Caco-2 (cell line): ENCODE measurements at places on chromosomes 5 and 9.

DNA sequence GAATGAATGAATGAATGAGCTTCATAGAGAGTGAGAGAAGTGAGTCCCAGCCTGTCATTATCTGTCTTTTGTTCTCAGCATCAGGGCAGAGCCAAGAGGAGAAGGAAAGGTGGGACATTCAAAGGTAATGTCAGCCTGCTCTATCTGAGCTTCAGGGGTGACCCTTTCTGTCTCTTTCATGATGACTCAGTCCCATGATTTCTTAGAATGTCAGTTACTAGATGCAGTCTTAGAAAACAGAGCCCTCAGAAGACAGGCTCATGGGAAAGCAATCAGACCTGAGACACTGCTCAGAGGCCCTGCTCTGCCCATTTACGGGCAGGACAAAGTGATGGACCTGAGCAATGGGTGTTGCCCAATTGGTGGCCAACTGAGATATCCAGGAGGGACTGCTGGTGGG is 1.1 kb downstream of the SPATA31D1 start:
- no peaks in the 10 kb centered on the region for H3K27me3 ChIP-seq
- H3K4me1 ChIP-seq = no peaks in the 10 kb centered on the region
- H3K27ac ChIP-seq = no peak overlapping the region
- no peaks in the 10 kb centered on the region for H3K36me3 ChIP-seq
- no peak for DNase-seq

GRCh38 chr5:38938973-38939372 is 93.2 kb downstream of the OSMR start:
- no peak overlapping the region for H3K27ac ChIP-seq
- DNase-seq = no peak
- no peak overlapping the region for H3K4me3 ChIP-seq
- no peaks in the 10 kb centered on the region for H3K27me3 ChIP-seq
- H3K4me1 ChIP-seq = no peaks in the 10 kb centered on the region

DNA sequence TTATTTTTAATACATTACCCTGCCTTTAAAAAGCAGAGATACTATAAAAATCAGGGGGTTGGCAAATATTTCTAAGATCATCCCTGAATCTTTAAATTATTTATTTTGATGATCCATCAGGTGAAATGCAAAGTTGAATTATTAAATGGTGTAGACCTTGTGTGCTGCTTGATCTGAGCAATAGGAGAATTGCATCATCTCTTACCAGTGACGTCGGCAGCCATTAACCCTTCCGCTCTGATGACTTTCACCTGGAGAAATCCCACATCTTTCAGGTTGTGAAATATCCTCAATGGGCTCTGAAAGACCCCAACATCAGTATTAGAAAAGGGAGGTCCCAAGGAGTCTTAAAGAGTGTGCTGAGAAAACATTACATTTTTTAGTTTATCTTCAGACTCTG is 270.2 kb downstream of the SLF1 start:
- no peaks in the 10 kb centered on the region for H3K36me3 ChIP-seq
- H3K4me3 ChIP-seq = no peak overlapping the region
- no peaks in the 10 kb centered on the region for H3K27me3 ChIP-seq
- H3K27ac ChIP-seq = no peak overlapping the region
- H3K4me1 ChIP-seq = no peaks in the 10 kb centered on the region
- no peak for DNase-seq

GRCh38 chr5:31235381-31235780 is 41.9 kb downstream of the CDH6 start:
- H3K36me3 ChIP-seq = no peaks in the 10 kb centered on the region
- H3K27ac ChIP-seq = no peak overlapping the region
- no peak overlapping the region for H3K4me3 ChIP-seq
- DNase-seq = no peak

DNA sequence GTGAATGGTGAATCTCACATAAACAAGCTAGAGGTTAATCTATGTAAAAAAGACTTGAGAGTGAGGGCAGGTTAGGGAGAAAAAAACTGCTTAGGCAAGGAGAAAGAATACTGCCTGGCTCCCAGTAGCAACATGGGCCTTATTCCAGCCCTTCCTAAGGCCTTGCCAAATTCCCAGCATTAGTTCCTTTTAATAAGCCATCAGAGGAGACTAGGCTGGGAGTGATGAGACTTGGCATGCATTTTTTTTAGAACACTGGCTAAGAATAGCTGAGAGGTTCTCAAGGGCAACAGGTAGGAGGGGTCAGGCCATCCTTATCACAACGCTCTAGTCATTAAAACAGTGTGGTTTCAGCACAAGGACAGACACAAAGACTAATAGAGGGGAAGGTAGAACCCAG is 20.9 kb upstream of the ZBTB43 start:
- H3K27me3 ChIP-seq = no peaks in the 10 kb centered on the region
- H3K36me3 ChIP-seq = no peaks in the 10 kb centered on the region
- H3K27ac ChIP-seq = no peak overlapping the region
- no peak for DNase-seq

GRCh38 chr5:159316519-159317383 is 13.5 kb downstream of the IL12B start:
- H3K27me3 ChIP-seq = no peaks in the 10 kb centered on the region
- no peak overlapping the region for H3K27ac ChIP-seq
- no peaks in the 10 kb centered on the region for H3K36me3 ChIP-seq
- DNase-seq = peak; percentile 52
